ENCODE measurements at places on chromosomes 5 and 9. TPM values are rescaled to one million over a fixed set of nuclear protein-coding genes. Genes with fewer than 3 reads are reported as not detected.

DNA sequence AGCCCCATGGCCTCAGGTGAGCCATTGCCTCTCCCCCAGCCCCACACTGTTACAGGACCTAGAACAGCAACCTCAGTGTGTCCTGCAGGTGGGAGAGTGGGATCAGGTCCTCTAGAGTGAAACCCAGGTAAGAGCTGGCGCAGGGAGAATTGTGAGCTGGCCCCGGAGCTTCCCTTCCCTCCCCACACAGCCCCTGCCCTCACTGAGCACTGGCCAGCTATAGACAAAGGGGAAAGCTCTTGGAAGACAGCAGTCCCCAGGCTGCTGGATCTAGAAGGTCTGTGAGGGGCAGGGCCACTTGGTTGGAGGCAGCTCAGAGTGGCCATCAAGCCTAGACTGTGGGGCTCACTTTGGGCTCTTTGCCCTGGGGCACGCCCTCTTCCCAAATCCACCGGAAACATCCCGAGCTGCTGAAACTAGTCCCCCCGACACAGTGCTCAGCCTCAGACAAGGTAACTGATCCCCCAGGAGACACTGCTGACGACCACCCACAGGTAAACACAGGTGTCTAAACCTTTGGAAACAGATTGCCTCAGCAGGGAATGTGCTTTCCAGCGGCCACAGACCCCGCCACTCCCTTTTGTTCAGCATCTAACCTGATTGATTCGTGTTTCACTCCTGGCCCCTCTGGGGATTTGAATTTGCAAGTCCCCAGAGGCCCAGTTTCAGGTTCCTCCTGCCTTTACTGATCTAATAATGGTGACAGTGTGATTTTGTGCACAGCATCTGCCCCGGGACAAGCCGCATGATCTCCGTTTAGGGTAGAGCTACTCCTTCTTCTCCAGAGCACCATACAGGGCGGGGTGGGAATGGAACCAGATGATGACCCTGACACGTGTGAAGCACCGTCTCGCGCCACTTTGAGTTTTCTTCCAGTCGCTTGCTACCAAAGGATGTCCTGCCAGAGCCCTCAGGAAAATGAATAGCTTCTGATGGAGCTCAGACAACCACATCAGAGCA, 42.2 kb upstream of the ADAMTS2 start:
- H3K4me1 ChIP-seq = no peaks in the 10 kb centered on the region
- no peak overlapping the region for H3K4me3 ChIP-seq
- H3K27me3 ChIP-seq = no peaks in the 10 kb centered on the region
- DNase-seq = no peak

DNA sequence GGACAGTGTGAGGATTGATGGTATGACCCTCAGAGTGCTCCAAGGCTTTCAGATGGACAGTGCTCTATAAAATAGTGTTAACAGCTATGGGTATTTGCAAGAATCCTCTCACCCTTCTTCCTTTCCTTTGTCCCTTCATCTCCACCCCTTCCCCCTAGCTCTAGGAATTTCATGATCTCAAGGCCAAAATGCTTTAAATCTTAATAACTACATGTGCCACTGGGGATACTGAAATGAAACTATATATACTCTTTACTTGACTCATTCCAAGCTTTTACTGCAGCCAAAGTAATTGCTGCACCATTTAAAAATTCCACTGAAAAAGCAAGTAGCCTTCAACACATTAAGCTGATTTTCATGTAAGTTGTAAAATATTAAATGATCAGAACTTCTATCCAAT, 361.6 kb upstream of the SLC30A5 start:
- H3K27ac ChIP-seq = no peak overlapping the region
- no peaks in the 10 kb centered on the region for H3K27me3 ChIP-seq

GRCh38 chr9:134898319-134898718, 17.7 kb downstream of the FCN2 start:
- H3K4me3 ChIP-seq = no peak overlapping the region
- H3K36me3 ChIP-seq = no peaks in the 10 kb centered on the region
- peaks cover 23% of the 10 kb centered on the region for H3K4me1 ChIP-seq
- H3K27ac ChIP-seq = no peak overlapping the region
- no peak for DNase-seq
- H3K27me3 ChIP-seq = no peaks in the 10 kb centered on the region

- no peaks in the 10 kb centered on the region for H3K4me1 ChIP-seq
- no peaks in the 10 kb centered on the region for H3K27me3 ChIP-seq
- H3K36me3 ChIP-seq = no peaks in the 10 kb centered on the region
- no peak for DNase-seq
Observed at GRCh38 chr9:135555203-135555602, 6.4 kb upstream of the PAEP start.

DNA sequence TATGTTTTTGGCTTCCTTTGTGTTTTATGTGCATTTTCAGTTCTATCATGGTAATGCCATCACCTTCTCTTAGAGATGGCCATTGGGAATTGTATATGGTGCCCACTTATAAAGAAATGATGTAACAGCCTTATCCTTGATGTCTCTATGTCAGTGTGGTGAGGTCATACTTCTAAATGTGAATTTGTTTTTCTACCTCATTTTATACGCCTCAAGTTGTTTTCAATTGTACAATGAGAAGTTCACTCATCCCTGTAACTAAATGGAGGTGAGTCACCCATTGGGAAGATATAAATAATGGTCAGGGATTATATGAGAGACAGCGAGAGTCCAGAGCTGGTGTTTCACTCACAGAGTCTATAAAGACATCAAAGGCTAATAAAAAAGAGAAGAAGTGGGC, 402.4 kb downstream of the AGTPBP1 start:
- no peaks in the 10 kb centered on the region for H3K36me3 ChIP-seq
- no peak overlapping the region for H3K4me3 ChIP-seq
- no peak for DNase-seq
- H3K27ac ChIP-seq = no peak overlapping the region
- H3K4me1 ChIP-seq = no peaks in the 10 kb centered on the region

GRCh38 chr9:21392270-21392669, 7.1 kb upstream of the IFNA2 start:
- H3K4me1 ChIP-seq = no peaks in the 10 kb centered on the region
- H3K27ac ChIP-seq = no peak overlapping the region
- H3K4me3 ChIP-seq = no peak overlapping the region
- H3K36me3 ChIP-seq = no peaks in the 10 kb centered on the region
- no peaks in the 10 kb centered on the region for H3K27me3 ChIP-seq
- no peak for DNase-seq

Gene GABRP
- 0.82 TPM for total RNA-seq

Gene FRRS1L
- total RNA-seq = 27.5 TPM

Gene CACFD1
- total RNA-seq = 15.0 TPM

All from ovary (tissue), 10 donors.